Activated CD4-positive, alpha-beta memory T cell treated with anti-CD3 and anti-CD28 coated beads for 36 hours (primary cell): ENCODE measurements at places on chromosomes 1 and 21.

- DNase-seq: no peak
Measured at GRCh38 chr1:26946270-26946669, 14.0 kb downstream of the KDF1 start.

- DNase-seq: peak; percentile 83
Measured at GRCh38 chr1:230867903-230868735, at the start of gene C1orf198. Gene C1orf198, minus strand, starts transcription at chr1:230868521. Its CDS starts 9 bp downstream, at chr1:230868512.

GRCh38 chr1:13570924-13571323, 12.7 kb upstream of the PDPN start:
- DNase-seq: no peak

DNA sequence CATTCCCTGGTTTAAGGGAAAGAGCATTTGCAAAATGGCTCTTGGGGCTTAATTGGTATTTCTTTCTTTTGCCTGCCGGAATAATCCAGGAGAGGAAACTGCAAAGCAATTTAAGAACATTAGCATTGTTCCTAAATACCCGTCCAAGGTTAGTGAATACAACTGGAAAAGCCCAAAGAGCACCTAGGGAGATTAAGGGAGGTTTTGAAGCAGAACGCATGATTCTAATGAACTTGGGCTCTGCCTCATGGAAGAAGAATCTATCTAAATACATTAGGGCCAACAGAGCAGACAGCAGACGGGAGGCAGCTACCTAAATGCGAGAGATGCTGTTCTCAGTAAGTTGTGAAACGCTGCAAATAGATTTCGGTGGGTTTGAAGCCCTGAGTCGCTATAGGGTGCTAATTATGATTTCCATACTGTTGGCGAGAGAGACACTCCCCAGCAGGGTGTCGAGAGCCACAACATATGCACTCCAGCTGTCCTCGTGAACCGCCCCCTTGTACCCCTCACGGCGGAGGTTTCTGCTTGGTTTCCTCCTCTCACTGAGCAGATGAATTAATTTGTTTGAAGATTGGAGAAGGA, 326.7 kb upstream of the CAMK1G start:
- no peak for DNase-seq

DNA sequence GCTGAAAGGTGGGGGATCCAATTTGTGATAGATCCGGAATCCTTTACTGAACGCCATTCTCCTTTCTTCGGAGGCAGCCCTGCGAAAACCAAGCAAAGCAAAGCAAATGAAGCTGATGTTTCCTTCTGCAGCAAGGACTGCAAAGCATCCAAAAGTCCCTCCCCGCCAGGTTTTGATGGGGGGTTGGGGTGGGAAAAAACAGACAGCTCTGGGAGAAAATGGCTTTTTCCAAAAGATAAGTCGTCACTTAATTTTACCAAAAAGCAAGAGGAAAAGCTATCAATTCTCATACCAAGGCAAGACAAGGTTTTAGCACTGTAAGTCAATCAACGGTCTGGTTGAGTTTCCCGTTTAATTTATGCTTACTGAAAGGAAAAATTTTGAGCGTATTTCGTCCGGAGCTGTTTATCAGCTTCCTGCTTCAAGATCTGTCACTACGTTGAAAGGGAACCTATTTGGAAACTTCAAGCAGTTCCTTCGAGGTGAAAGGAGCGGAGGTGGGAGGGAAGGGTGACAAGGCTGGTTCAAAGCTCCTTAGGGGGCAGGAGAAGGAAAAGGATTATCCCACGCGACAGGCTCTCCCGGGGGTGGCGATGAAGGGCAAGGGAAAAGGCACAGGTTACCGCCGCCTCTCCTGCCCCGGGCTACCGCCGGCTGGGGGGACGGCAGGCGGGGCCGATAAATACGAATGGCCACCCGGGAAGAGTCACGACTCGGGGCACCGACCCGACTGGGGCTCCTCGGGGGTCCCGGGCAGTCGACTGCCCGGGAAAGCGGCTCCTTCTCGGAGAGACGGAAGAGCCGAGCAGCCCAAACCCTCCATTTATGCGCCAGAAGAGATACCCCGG, 750 bp downstream of the SYNJ1 start:
- peak; percentile 40 for DNase-seq

- no peak for DNase-seq
Measured at GRCh38 chr1:207002724-207003146, 29.8 kb downstream of the C1orf116 start.

GRCh38 chr1:51734896-51735745, 118.2 kb downstream of the OSBPL9 start:
- DNase-seq: no peak

GRCh38 chr21:46286648-46287002, 483 bp downstream of the YBEY start:
- no peak for DNase-seq

- DNase-seq: no peak
Measured at GRCh38 chr1:35454616-35455015, 102.6 kb downstream of the KIAA0319L start.

DNA sequence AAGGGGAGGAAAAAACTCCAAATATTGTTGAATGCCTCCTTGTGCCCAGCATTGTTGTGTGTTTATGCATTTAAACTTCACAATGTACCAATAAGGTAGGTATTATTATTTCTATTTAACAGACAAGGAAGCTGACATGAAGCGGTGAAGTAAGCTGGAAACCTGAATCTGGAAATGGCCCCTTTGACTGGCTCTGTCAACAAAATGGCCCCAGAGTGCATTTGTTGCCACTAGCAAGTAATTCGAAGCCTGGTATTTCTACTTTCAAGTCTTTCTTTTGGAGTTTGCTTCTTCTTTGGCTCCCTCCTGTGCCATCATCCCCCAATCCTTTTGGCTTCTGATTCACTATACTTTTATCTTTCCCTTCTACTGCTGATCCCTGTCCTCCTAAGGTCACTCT, 23.1 kb downstream of the CRYZL1 start:
- no peak for DNase-seq

DNA sequence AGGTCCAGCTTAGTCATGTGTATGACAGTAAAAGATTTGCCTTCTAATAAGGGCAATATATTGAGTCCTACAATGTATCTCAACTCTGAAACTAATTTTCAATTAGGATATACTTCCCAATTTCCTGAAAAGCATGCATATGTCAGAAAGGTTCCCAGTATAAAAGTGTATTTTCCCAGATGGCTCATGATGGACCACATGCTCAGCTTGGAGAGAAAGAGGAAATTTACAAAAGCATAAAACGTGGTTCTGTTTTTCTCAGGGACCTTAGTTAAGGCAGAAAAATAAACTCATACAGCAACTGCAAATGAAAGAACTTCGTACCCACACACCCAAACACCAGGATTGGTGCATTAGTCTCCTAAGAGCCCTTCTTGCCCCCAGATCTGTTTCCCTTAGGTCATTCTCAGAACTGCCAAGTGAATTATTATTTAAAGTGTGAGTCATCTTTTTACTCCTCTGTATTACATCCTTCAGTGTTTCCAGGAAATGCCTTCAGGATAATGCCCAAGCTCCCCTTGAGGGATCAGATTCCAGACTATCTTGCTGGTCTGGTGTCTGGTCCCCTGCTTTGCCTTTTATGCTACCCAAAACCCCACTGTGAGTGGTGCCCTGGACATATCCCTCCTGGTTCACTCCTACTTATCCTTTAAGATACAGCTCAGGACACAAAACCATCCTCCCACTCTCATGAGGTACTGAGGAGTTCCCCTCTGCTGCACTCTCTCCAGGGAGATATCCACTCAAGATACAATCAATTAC, 57.4 kb downstream of the SSX2IP start:
- no peak for DNase-seq

- no peak for DNase-seq
Measured at GRCh38 chr1:164725401-164725800, 166.4 kb downstream of the PBX1 start.

- no peak for DNase-seq
Measured at GRCh38 chr1:97144527-97144926, 422.9 kb downstream of the PTBP2 start.

DNA sequence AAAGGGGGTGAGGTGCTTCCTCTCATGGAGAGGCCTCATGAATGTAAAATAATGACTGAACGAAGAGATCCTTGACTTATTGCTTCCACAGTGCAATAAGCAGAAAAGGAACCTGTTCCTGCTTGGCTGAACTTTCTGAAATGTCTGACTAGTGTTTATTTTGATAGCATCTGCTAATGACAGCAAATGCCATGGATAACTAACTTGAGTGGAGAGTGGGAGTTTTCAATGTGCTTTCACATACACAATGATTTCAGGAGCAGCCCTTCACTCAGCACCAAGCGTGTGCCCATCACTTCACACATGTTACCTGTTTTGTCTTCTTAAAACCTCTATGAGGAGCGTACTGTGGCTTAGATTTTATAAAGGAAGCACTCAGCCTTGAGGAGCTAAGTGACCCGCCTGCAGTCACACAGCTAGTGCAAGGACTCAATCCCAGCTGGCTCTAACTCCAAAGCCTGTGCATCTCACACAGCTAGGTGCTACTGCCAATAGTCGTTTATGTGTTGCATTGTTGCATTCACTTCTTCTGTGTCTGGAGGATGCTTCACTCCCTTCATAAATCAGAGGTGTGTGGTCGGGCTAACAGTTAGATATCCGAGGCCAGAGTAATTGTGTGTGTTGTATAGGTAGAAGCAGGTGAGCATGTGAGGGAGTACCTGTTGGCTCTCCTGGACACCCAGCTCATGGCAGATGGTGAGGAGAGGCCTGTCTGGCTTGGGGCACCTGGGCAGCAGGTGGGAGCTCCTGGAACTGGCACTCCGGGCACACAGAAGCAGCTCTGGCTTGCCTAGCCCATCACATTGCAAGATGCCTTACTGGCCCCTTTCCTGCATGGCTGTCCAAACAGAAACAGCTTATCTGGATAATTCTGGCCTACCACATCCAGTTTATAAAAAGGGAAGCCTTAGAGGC, 12.8 kb downstream of the CASQ2 start:
- no peak for DNase-seq

GRCh38 chr1:117846674-117847425, 82.6 kb downstream of the GDAP2 start:
- DNase-seq: no peak

DNA sequence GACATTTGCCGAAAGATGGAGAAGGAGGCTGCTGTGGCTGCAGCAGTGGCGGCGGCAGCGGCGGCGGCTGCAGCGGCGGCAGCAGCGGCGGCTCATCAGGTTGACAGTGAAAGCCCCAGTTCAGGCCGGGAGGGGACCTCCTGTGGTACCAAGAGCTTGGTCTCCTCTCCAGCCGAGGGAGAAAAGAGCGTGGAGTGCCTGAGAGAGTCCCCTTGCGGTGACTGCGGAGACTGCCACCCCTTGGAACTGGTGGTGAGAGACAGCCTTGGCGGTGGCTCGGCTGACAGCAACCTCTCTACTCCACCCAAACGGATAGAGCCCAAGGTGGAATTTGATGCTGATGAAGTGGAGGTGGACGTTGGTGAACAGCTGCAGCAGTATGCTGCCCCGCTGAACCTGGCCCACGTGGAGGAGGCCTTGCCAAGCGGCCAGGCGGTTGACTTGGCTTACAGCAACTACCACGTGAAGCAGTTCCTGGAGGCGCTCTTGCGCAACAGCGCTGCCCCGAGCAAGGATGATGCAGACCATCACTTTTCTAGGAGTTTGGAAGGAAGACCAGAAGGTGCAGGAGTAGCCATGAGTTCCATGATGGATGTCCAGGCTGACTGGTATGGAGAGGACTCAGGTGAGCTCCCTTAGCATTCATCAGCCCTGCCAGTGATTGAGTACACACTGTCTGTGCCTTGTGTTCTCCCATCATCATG, 6.3 kb downstream of the ZBTB8B start:
- DNase-seq: peak; percentile 10
